Keratinocyte (primary cell): ENCODE measurements at places on chromosomes 16 and 17. TPM values are rescaled to one million over a fixed set of nuclear protein-coding genes. Genes with fewer than 3 reads are reported as not detected.

- no peak for DNase-seq
These were observed 1.0 kb downstream of the SPAG5 start for GRCh38 chr17:28597606-28598383.

Gene MYH13
- polyA plus RNA-seq, result not detected in 3 replicates

Gene CCNF
- 1.3 to 8.3 TPM (median 3.5 TPM) in 3 replicates for polyA plus RNA-seq

Gene CA10
- 0.80 to 2.9 TPM (median 2.2 TPM) in 3 replicates for polyA plus RNA-seq

DNA sequence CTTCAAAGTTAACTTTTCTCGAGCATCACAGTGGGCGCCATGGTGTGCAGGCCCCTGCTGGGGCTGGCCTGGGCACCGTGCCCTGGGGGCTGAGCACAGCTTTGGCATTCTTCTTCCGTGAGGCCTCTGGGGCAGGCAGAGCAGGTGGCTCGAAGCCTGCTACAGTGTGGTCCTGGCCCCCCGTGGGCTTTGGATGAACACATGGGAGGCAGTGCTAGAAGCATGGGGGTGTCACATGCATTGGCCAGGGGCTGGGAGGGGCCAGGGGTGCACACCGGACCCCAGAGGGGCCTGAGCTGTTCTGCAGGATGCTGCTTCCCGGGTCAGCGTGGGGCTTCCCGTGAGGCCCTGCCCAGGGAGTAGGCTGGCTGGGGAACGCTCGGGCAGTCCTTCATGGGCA lies 12.1 kb upstream of the C16orf74 start:
- no peak for DNase-seq

GRCh38 chr16:50994995-50995394 lies 156.1 kb downstream of the SALL1 start:
- DNase-seq, result no peak

Gene TMIGD1
- polyA plus RNA-seq, result not detected in 3 replicates

- no peak for DNase-seq
These were observed 59.0 kb upstream of the SALL1 start for GRCh38 chr16:51210087-51210486.

- DNase-seq, result no peak
These were observed 73.0 kb upstream of the CNTNAP4 start for GRCh38 chr16:76204249-76204648.

DNA sequence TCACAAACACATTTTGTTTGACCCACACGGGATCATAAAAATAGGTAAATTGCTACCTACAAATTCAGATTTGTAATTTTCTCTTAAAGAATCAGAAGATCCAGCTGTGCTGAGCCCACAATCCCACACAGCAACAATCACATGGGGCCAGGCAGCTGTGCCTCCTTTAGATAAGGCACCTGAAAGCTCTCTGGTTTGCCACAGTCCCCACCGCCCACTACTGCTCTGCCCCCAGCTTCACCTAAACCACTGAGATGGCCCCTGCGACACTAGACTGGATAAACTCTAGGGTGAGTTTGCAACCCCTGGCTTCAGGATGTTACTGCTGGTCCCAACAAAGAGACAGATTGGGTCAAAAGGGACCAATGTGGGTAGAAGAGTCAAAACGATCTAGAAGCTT lies 96.8 kb downstream of the GSG1L start:
- DNase-seq, result no peak

GRCh38 chr17:16928406-16929034 lies 43.4 kb downstream of the TNFRSF13B start:
- DNase-seq, result no peak

- DNase-seq, result no peak
These were observed 6.1 kb upstream of the ABCC12 start for GRCh38 chr16:48161906-48162305.

DNA sequence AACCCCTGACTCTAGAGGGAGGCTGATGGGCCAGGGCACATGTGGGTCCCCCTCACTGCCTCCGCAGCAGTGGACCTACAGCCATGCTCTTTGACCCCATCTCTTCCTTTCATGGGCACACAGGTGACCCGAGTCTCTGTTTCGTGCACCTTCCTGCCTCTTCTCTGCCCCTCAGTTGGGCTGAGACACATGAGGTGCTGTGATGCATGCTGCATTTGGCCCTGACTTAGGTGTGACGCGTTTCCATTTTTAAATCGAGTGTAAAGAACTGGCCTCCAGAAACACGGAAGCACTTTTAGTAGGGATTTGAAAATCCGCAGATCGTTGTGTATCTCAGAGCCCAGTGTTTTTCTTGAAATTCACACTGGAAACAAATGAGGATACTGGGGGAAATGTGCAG lies 24.6 kb downstream of the C16orf90 start:
- no peak for DNase-seq

DNA sequence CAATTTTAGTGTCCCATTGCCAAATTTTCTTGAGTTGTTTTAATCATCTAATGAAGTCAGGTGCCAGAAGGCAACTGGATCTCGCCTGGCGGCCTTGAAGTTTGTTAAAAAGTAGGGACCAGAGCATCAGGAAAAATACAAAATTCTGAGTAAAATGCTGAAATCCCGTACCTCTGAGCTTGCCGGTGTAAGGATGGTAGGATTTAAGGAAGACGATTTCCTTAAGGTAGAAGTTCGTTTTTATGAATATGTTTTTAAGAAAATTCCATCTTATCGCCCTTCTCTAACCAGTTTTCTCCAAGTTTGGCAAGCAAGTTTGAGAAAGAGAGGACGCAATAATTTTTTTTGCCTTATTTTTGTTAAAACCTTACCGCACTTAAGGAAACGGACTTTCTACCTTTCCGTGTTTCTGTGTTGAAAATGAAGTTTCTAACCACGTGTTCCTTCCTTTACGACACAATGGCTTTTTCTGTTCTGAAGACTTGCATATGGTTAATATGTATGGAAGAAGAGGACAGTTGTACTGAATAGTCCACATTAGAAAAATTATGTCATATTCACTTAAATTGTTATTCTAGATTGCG lies 748 bp downstream of the ATF7IP2 start:
- no peak for DNase-seq

Gene OR1A1
- polyA plus RNA-seq, result not detected in 3 replicates

GRCh38 chr16:11835309-11835708 lies 16.0 kb downstream of the RSL1D1 start:
- no peak for DNase-seq

- no peak for DNase-seq
These were observed 29.6 kb downstream of the RGS9 start for GRCh38 chr17:65166787-65167186.

Gene DPEP2
- polyA plus RNA-seq, result 0.04 to 0.12 TPM in 2 of 3 replicates, not detected in the other

DNA sequence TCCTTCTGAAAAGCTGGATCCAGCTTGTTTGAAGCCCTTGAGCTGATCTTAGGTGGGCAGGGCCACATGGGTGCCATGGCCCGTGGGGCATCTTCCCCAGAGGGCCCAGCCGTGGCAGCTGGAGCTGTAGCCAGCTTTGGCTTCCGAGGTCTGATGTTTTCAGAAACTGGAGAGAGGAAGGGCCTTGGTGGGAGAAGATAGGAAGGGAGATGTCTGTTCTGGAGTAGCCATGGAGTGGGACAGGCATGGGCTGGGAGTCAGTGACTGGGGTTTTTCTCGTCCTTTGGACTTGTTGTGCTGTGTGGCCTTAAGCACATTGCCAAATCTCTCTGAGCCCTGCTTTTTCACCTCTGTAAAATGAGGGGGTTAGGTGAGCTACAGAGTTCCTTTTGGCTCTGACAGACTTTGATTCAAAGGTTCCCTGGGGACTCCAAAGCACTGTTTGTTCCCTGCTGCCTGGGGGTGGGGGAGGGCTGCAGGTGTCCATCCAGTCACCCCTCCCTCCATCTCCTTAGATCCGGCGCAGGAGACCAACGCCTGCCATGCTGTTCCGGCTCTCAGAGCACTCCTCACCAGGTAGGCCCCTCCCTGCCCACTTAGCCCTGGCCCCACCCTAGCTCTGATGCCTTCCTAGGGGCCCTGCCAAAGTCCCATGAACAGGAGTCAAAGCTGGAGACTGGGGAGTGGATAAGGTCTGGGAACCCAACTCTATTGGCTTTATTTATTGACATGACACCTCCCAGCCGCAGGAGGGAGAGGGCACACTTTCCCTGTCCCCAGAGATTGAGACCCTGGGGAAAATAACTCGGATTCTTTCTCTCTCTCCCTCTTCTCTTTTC lies 2.1 kb downstream of the PPP1R1B start:
- DNase-seq, result no peak

GRCh38 chr16:29315916-29316517 lies 90.5 kb downstream of the NPIPB11 start:
- no peak for DNase-seq

Gene KRTAP4-7
- not detected in 3 replicates for polyA plus RNA-seq

- no peak for DNase-seq
These were observed at the start of gene OMG for GRCh38 chr17:31297090-31297489. OMG (minus strand) TSS chr17:31297239; CDS start chr17:31296331, 908 bp downstream.

DNA sequence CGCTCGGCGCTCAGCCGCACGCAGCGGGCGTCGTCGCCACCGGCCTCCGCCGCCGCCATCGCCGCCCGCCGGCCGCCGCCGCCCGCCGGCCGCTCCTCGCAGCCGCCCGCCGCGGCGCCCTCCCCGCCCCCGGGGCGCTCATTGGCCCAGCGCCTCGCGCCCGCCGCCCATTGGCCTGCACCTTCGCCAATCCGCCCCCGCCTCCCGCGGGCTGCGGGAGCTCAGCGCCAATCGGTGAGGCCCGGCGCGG lies at the start of gene PGP:
TSS of gene PGP (minus strand) at position 122 of the 250 bp plus-strand sequence. CDS start at position 59, 63 bp downstream.
- DNase-seq, result no peak

- no peak for DNase-seq
These were observed 565.6 kb downstream of the WWOX start for GRCh38 chr16:78664811-78665772.
